T-helper 2 cell treated with Interferon-gamma antibody and Interleukin-4, amounts not matched to agents 5 μg/mL and 100 μg/mL, for 36 hours (primary cell): ENCODE measurements at places on chromosomes 7 and 10.
A peak's percentile ranks its signal among the peaks of the same experiment; 100 is the strongest.

DNA sequence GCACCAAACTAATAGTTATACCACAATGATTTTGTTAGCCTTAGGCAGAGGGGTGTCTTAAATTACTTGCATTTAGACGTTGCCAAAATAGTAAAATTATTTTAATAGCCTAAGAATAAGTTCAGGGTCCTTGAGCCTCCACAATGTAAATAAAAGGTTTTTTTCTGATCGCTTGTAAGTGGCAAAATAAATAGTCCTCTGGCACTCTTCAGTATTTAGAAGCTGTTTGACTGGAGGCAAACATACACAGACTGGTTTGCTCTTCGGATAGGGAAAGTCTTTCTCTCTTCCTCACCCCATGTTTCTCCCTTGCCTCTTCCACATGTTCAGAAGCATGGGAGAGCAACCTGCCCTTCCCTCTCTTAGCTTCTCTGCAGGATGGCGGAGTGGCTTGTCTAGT, 49.5 kb upstream of the FAM180A start:
- DNase-seq: no peak

GRCh38 chr7:117173035-117173770, 149.7 kb downstream of the WNT2 start:
- no peak for DNase-seq

GRCh38 chr7:132757783-132758182, 181.5 kb upstream of the PLXNA4 start:
- DNase-seq: no peak

DNA sequence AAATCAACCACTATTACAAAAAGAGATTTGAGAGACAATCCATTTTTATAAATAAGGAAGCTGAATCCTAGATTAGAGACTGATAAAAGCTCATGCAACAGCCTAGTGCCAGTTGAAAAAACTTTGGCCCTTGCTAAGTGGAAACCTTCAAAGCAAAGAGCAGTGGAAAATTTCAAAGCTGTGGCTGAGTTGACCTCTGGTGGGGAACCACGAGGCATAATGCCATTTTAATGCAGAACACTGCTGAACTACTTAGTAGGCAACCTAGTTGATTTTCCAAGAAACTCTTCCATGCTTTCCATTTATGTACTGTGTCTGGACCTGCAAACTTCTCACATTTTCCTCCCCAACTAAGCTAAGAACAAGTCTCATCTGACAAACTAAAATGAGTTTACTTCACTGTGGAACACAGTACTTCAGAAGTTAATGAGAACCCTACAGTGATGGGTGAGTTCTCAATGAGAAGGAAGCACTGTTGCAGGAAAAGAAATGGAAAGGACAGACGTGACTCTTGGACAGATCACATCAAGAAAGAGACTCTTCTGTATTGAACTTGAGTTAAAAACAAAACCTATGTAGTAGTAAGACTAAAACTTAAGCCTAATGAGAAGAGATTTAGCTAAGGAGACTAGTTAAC, 19.5 kb downstream of the FZD9 start:
- DNase-seq: no peak

- no peak for DNase-seq
These were observed 2.0 kb upstream of the SFR1 start for GRCh38 chr10:104119996-104120395.

DNA sequence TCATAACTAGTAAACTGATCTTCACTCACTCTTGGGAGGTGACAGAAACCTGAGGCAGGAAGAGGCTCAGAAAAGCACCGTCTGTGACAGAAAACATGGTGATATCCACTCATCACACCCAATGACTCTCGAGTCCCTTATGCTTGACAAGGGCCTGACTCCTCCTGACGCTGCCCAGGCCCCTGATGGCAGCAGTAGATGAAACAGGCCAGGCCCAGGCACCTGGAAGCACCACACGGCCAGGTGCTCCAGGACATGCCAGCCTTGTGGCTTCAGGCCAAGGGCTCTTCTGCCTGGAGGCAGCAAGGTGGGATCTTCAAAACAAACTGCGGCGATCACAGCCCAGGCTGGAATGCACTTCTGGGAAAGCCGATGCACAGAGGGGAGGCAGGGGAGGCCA, 89.3 kb downstream of the MAD1L1 start:
- DNase-seq: no peak

- no peak for DNase-seq
These were observed 202.6 kb upstream of the FOXK1 start for GRCh38 chr7:4479367-4480039.

DNA sequence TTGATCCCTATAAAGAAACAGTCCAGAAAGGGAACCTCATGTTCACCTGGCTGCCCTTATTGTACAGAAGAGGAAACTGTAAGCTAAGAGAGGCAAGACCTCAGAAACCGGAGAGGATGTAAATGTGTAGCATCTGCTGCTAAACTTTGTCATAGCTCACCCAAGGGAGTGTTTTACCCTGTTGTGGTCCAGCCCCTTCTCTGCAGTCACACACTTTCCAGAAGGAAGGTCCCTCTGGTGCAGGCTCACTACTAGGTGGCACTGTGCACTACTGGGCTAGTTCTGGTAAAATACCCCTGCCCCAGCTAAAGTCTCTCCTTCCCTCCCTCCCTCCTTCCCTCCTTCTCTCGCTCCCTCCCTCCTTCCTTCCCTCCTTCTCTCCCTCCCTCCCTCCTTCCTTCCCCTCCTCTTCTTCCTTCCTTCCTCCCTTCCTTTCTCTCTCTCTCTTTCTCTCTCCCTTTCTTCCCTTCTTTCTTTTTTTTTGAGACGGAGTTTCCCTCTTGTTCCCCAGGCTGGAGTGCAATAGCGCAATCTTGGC, 42.5 kb upstream of the LCOR start:
- DNase-seq: peak; percentile 38

DNA sequence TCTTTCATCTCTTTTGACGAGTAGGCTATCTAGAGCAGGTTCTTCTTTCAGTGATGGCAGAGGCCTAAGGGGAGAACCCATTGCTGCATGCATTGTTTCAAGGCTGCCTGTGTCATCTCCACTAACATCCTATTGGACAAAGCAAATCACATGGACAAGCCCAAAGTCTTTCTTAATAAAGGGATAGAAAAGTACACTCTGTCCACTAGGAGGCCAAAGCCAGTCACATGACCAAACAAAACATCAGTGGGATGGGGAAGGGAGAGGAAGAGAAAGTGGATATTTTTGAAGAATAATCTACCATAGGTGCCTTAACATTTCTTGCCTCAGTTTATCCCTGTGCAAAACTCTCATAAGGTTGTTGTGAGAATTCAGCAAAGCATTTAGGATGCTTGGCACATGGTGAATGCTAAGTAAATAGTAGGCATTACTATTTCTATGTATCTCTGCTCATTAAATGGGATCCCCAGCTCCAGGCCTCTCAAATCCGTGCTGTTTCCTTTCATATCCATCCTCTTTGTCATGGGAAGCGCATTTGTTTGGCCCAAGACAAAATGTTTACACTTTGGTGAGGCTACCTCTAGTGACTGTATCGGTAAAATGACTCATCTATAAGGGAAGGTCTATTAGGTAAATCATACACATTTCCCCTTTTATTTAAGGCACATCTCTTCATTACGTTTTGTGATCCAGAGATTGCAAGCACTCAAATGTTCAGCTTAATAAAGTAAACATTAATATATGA, 16.7 kb upstream of the CADPS2 start:
- no peak for DNase-seq

DNA sequence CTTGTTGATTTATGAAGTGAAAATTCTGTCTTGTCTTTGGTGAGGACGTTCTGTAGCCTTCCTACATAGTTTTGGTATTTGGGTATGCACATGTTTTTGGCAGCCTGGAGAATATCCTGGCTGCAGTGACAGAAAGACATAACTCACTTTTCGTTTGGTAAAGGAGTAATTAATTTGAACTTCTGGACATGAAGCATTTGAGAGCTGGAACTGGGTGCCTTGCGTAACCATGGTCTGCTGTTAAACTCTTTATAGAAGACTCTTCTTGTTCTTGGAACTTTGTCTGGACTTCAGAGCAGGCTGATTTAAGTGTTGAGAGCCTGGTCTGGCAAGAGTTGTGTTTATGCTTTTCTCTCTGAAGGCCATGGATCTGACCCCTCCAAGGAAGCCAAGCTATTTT, 231.3 kb downstream of the LRMDA start:
- no peak for DNase-seq

GRCh38 chr10:27713941-27714340, 31.7 kb downstream of the MKX start:
- no peak for DNase-seq

DNA sequence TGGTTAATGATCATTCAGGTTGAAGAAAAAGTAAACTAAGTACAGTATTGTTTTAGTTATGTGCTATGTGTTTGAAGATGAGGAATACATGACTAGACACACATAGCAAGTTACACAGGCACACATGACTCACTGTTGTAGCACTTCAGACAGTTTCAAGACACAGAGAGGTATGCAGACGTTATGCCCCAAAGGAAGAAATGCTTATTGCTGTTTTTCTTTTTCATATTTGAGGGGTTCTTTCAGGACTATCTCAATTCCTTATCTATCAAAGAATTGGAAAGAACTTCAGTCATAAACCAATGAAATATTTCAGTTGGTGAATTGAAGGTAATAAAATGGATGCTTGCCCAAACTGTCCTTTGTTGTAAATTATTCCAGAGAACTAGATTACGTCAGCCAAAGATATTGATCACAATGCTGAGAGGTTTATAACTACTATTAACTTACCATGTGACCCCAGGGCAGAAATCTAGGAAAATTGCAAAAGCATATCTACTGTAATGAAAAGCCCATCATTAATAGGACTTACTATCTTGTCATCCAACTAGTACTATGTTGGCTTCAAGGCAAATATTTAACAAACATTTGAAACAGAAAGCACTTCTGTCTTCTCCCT, 61.2 kb upstream of the CAPZA2 start:
- DNase-seq: no peak
